ENCODE measurements at places on chromosomes 2 and 18.

DNA sequence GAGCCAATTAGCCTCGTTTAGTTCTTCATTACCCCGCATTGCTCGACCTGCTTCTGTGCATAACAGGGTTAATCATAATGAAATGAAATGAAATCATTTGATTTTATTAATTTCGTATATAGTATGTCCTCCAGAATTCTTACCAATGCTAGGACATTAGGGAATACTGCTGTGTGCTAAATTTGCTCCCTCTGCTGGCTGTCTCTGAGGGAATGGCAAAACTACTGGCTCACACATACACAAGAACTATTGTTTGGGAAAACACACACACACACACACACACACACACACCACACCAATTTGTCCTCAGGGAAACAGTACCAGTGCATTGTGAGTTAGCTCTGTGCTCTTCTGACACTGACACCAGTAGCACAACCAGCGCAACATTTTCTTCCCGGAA, 273.3 kb upstream of the TCF4 start:
- DNase-seq = no peak

DNA sequence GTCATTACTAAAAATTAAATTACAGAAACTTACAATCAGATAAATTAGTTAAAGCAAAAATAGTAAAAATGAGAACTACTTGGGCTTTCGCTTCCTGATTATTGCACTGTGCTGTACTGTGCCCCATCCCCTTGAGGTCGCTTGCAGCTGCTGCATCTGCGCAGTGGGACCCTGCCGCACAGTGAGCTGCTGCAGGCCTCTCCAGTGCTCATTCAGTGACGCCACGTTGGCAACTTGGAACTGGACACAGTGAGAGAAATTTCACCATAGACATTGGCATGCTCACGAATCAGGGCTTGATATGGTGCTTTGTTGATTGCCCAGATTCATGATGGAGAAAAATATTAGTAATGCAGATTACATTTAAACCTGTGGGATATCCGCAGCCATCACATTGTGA, 290.8 kb upstream of the MYT1L start:
- no peak for DNase-seq

DNA sequence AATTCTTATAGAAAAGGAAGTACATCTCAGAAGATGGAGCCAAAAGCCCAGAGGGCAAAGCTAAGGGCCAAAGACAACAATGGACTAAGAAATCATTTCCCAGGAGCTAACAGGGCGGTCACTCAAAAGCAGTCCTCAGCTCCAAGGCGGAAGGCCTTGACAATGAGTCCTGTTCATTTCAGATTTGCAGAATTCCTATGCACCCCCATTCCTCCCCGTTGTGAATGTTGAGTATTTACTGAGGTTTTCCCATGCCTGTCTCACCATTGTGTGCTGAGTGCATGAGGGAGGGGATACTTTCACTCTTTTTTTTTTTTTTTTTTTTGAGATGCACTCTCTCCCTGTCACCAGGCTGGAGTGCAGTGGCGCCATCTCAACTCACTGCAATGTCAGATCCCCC, 18.8 kb upstream of the DTNB start:
- no peak for DNase-seq

GRCh38 chr2:191379375-191379774, 134.2 kb downstream of the MYO1B start:
- DNase-seq = no peak

GRCh38 chr2:240140511-240140910, at the start of gene OTOS:
TSS of gene OTOS (minus strand) at chr2:240140658. CDS start at chr2:240140326, 332 bp downstream.
- DNase-seq = no peak

- DNase-seq = no peak
Measured at GRCh38 chr2:44940732-44941464, 604 bp upstream of the SIX3 start.

DNA sequence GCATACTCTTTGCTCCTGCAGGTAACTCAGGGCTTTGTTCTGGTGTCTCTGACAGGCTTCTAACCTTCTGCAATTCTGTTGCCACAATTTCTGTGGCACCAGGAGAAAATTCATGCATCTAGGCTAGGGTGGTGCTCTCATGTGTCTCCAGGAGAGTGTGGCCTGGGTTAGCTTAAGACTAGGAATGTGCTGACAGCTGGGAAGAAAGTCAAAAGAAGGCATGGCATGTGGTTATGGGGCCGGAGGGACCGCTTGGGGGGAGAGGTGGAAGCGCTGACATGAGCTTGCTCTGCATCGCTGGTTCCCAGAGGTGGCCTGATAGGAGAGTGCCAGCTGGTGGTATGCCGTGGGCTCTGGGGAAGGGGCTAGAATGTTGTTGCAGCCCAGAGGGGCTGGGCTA, 173.3 kb upstream of the TNP1 start:
- DNase-seq = no peak

DNA sequence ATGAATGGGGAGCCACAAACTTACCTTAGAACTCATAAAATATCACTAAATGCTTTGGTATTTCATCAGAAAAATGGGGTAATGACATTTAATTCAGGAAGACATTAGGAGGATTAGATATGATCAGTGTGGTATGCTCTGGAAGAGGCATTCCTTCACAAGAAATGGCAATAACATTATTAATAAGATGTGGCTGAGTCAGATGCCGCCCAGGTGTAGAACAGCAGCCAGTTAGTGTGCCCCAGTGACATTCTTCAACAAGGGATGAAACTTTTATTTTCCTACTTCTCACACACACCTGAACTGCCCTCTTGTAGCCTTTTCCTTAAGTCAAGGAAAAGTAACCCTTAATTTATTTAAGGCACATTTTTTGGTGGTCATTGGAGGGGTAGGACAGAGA, 69.2 kb upstream of the DYNAP start:
- DNase-seq = no peak

DNA sequence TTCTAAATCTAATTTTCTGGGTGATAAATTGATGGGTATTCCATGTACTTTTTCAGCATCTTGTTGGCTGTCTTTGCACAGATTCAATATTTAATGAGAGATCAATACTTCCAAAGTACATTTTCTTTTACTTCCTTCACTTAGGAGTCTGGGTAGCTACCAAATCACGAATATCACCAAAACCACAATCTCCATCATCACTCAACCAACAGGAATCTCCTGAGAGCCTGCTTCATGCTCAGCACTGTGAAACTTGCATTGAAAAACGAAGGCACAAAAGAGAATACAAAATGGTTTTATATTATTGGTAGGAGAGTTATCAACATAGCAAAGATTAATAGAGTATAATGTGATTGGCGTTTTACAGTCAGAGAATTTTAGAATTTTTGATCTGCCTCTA, 261.5 kb upstream of the DSEL start:
- no peak for DNase-seq

- no peak for DNase-seq
Measured at GRCh38 chr2:192888109-192888508, 693.4 kb upstream of the TMEFF2 start.

GRCh38 chr2:38146907-38147307, 71.0 kb upstream of the CYP1B1 start:
- DNase-seq = no peak

- no peak for DNase-seq
Measured at GRCh38 chr2:209463226-209463625, 39.4 kb downstream of the MAP2 start.

DNA sequence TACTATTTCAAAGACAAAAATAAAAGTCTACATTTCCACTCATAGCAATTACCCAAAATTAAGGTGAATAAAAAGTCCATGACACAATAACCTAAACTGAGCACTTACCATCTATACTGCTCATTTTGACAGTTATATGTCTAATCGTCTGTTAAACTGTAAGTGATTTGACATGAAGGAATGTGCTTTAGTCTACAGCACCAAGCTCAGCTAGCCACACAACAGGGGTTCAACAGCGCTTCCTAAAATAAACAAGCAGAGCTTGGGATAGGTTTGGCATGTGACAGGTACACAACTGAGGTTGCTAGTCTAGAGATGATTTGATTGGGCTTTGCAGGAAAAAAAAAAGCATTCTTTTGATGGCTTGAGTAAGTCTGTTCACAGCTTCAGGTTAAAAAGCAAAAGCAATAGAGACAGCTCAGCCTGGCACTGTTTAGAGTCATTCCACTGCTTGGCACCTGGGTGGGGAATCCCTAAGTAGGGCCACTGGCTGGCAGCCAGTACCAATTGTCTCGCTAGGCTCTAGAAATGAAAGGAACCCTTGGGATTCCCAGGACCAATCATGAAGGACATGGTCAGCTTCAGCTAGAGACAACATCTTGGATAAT, 78.6 kb downstream of the BARD1 start:
- no peak for DNase-seq

DNA sequence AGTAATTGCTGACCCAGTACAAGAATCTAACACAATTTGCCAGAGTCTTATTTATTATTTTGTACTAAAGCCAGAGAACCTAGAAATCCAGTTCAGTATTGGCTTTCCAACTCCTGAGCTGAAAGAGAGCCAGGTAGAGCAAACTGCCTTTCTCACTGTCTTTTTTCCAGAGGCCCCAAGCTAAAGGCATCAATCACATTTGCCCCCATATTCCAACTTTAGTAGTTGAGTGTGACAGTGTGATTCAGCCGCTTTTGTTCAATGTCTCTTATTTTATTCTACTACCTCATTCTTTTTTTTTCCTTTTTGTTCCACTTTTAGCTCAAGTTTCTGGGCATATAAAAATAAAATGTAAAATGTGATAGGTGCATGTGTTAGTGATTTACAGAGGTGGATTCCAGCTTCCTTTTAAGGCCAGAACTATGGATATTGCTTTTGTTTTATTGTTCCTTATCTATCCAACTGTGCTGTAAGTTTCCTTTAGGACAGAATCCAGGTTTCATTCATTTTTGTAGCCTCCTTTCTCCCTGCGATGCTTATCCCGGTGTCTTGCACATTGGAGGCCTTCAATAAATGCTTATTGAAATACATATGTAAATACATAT, 153.0 kb downstream of the ZEB2 start:
- DNase-seq = no peak

- no peak for DNase-seq
Measured at GRCh38 chr2:98408155-98408554, 36.5 kb upstream of the INPP4A start.

DNA sequence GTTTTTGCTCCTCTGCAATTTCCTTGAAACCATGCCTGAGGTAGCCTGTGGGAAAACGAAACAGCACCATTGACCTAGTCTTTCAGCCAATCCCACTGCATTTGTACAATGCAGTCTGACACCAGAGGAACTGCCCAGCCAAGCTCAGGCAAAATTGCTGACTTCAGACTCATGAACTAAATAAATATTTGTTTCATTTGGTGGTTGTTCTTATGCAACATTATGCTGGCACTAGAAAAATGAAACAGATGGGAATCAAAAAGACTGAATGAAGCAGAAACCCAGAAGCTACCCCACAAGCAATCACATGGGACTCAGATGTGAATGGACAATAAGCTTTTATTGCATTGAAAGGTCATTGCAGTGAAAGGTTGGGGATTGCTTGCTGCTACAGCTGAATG, 1.7 kb downstream of the NAT8 start:
- DNase-seq = no peak

DNA sequence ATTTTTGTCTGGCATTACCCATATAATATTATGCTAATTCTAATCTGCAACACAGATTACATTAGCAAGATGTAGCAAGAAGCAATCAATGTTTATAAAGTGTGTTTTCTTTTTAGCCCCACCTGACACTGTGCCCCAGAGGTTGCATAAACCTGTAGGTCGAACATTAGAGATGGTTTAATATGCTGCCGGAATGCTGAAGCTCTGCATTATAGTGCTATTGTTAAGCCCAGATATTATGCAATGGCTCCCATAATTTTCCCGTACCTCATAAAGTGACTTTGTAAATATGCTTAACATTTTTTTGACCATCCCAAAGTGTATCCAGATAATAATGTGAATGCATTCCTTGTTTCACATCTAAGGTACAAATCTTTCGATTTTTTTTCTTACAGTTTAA, 109.3 kb upstream of the MAP4K3 start:
- no peak for DNase-seq

GRCh38 chr2:143422681-143423080, 293.5 kb downstream of the ARHGAP15 start:
- DNase-seq = no peak

- no peak for DNase-seq
Measured at GRCh38 chr2:48944956-48945355, 189.4 kb upstream of the LHCGR start.

GRCh38 chr2:223196331-223196730, 144.3 kb downstream of the KCNE4 start:
- DNase-seq = no peak

DNA sequence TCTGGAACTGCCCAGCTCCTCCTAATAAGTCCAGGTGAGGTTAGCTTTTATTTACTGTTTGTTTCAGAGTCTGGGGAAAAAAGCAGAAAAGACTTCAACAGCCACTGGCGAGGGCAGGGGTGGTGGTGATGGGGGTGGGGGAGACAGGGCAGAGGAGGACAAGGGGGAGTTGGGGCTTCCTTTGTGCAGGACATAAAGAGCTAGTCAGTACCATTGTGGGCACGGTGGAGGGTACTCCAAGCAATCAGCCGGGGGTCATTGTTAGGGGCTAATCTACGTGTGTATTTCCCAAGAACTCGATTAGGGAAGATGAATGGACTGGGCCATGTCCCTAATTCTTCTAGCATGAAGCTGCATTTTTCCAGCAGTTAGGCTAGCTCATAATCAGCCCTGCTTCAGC, 2.8 kb upstream of the RAX start:
- DNase-seq = no peak

GRCh38 chr18:79786304-79786703, 11.4 kb upstream of the KCNG2 start:
- no peak for DNase-seq

- DNase-seq = peak; percentile 30
Measured at GRCh38 chr2:70995426-70995729, 705 bp upstream of the TEX261 start.

GRCh38 chr2:176544991-176545956, 276.0 kb downstream of the MTX2 start:
- DNase-seq = no peak

DNA sequence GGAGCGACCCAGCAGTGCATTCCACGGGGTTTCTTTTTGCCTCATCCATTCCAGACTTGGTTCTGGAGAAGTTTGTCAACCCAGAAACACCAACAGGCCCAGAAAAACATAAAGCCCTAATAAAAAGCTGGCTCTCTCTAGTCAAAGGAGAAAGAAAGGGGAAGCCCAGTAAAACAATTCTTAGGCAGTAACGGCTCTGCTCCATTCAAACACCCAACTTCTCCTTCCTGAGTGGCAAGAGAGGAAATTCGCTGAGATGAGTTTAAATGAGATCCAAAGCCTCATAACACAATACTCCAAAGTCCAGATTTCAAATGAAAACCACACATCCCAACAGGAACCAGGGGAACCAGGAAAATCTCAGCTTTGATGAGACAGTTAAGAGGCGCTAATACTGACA, 179.9 kb downstream of the RPIA start:
- no peak for DNase-seq

GRCh38 chr2:172783165-172783898, 47.7 kb downstream of the RAPGEF4 start:
- no peak for DNase-seq
